ENCODE measurements at places on chromosomes 1 and 21. TPM values are rescaled to one million over a fixed set of nuclear protein-coding genes. Genes with fewer than 3 reads are reported as not detected.

RGS13 gene
- total RNA-seq = 0.60 TPM

BEND5 gene
- total RNA-seq = 14.5 TPM

CCDC27 gene
- not detected for total RNA-seq

FCRL4 gene
- 6.3 TPM for total RNA-seq

WNT9A gene
- not detected for total RNA-seq

LCE1A gene
- total RNA-seq = not detected

CFAP45 gene
- 1.2 TPM for total RNA-seq

IVL gene
- not detected for total RNA-seq

CLCA1 gene
- total RNA-seq = not detected

TRIM62 gene
- total RNA-seq = 10.1 TPM

TMEM52 gene
- total RNA-seq = 0.51 TPM

AJAP1 gene
- total RNA-seq = not detected

ARHGEF19 gene
- total RNA-seq = 7.7 TPM

ACKR1 gene
- not detected for total RNA-seq

COL11A1 gene
- total RNA-seq = not detected

RBM15 gene
- 52.7 TPM for total RNA-seq

SLC35D1 gene
- total RNA-seq = 10.1 TPM

HAO2 gene
- total RNA-seq = not detected
